ENCODE measurements at places on chromosomes 11 and 22.

- DNase-seq: no peak
These were observed 5.8 kb downstream of the RPS19BP1 start for GRCh38 chr22:39526736-39527171.

- DNase-seq: no peak
These were observed 83.5 kb downstream of the SNX19 start for GRCh38 chr11:130832566-130833425.

- no peak for DNase-seq
These were observed 62.4 kb downstream of the CRYBB2 start for GRCh38 chr22:25281675-25282345.

DNA sequence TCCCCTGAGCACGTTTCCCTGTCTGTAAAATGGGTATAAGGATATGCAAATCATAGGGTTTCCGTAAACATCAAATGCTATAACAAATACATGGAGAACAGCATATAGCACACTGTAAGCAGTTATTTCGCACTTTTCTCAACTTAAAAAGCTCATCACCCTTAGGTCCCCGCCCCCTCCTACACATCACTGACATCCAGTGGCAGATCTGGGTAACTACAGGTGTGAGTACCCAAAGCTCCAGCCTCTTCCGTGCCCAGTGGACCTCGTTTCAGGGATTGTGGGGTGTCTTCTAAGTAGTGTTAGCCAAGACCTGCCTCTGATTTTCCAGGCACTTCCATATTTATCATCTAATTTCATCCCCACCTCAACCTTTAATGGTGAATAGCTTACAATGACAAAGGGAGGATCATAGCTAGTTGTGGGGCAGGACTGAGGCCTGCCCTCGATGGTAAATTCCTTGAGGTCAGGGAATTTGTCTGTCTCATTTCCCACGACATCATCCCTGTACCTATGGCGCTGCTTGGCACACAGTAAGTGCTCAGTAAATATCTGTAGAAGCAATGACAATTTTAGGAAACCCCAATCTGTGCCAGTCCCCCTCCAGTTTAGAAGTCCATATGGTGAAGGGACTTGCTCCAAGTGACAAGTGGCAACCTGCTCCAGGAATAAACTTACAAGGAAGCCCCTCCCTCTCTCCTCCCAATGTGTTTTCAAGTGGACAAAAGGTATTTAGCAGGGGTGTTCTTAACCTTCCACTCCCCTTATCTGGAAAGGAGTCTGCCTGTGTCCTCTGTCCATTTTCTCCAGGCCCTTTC is 340.5 kb downstream of the TENM4 start:
- DNase-seq: peak; percentile 14

GRCh38 chr22:44848296-44848741 is 95.9 kb downstream of the ARHGAP8 start:
- no peak for DNase-seq

GRCh38 chr11:124276081-124276480 is 19.9 kb downstream of the OR8G5 start:
- DNase-seq: no peak

GRCh38 chr11:32382339-32383049 is 52.8 kb downstream of the WT1 start:
- no peak for DNase-seq

- no peak for DNase-seq
These were observed 9.2 kb upstream of the PRRG4 start for GRCh38 chr11:32820497-32820896.

GRCh38 chr11:101706541-101706940 is 122.7 kb upstream of the TRPC6 start:
- DNase-seq: no peak

DNA sequence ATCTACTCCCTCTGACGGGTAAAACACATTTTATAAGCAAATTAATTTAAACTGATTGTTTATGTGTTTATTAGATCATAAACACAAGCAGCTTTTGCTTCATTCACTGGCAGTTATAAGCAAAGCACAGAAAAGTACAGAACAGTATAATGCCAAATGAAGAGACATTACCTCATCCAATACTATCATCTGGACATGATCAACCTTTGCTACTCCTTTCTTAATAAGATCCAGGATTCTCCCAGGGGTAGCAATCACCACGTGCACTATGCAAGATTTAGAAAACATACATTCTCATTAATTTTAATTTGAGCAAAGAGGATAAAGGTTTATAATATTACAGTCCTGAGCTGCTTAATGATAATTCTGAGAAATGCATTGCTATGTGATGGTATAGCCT is 27.9 kb downstream of the DDX6 start:
- no peak for DNase-seq

- DNase-seq: no peak
These were observed 49.7 kb downstream of the CD82 start for GRCh38 chr11:44615041-44615755.

GRCh38 chr22:41302021-41302767 is 869 bp downstream of the ZC3H7B start:
- no peak for DNase-seq

GRCh38 chr11:78715639-78716311 is 141.1 kb upstream of the NARS2 start:
- peak; percentile 27 for DNase-seq

DNA sequence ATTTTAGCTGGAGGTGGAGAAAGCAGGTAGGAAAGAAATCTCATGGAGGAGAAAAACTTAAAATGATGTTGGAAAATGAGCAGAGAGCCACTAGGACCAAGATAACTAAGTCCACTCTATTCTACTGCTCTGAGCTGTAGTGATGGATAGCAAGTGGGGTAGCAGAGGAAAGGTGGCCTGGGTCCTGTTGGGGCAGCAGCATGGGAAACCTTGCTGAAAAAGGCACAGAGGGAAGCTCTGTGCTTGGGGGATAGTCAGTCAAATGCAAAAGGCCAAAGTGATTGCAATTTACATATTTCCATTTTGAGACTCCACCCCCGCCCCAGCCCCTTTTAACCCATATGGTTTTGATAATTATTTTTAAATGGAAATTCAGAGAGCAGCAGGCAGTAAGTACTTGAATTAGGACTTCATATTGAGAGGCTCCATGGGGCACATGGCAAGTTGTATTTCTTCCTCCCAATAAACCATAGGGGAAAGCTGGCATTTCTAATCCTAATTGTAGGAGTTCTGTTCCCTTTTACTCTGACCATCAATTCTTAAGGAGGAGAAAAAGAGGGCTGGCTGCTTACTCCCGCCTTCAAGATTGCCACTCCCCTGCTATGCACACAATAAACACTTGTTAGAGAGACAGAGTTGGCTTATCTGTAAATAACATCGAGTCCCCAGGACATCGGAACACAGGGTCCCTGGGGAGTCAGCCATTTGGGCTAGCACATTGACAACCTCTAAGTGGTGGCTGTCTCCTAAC is 1341.5 kb upstream of the TENM4 start:
- no peak for DNase-seq

GRCh38 chr11:118090545-118091162 is 3.9 kb upstream of the SMIM35 start:
- DNase-seq: no peak

DNA sequence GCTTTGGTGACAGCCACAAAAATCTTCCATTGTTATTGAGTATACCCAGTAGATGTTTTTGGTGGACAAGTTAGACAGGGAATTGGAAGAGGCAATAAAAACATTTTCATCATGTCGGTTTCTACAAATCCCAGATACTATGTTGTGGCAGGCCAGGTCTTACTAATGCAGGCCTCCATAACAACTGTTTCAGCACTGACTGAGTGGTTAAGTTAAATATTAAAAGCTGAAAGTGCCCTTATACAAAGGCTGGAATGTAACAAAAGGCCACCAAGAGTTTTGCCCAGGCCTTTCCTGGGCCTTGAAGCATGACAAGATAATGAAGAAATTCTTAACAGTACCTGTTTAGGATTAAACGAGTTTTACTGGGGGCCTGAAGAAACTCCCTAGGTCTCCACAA is 29.3 kb downstream of the DMC1 start:
- no peak for DNase-seq

DNA sequence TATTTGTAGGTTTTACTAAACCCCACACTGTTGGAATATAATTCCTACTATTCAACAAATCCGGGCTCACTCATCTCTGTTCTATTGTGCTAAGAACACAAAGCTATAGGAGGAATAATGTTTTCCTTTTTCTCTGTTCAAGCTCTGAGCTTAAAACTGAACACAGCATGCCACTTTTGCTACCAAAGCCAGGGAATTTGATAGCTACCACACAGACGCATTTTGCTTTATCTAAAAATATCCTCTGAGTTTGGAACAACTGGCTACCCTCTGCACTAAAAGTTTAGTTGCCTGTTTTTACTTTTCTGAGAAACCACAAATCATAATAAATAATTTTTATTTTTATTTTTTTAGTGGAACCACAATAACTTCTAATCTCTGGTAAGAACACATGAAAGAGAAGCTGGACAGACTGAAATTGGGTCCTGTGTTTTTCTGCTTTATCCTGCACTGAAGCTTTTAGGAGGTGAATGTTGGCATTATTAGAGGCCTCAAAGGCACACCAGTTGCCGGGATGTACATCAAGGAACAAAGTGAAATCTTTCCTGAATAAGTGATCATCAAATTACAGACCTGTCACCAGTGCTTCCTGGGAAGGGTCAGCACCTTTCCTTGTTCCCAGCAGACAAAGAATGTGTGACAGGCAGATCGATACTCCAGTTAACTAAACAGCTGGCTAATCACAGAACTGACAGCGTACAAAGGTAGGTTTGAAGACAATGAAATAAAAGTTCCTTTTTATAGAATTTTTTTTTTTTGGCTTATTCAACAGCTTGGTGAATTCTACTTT is 523.2 kb upstream of the TENM4 start:
- no peak for DNase-seq

- no peak for DNase-seq
These were observed 8.5 kb downstream of the SPON1 start for GRCh38 chr11:13970986-13971385.

DNA sequence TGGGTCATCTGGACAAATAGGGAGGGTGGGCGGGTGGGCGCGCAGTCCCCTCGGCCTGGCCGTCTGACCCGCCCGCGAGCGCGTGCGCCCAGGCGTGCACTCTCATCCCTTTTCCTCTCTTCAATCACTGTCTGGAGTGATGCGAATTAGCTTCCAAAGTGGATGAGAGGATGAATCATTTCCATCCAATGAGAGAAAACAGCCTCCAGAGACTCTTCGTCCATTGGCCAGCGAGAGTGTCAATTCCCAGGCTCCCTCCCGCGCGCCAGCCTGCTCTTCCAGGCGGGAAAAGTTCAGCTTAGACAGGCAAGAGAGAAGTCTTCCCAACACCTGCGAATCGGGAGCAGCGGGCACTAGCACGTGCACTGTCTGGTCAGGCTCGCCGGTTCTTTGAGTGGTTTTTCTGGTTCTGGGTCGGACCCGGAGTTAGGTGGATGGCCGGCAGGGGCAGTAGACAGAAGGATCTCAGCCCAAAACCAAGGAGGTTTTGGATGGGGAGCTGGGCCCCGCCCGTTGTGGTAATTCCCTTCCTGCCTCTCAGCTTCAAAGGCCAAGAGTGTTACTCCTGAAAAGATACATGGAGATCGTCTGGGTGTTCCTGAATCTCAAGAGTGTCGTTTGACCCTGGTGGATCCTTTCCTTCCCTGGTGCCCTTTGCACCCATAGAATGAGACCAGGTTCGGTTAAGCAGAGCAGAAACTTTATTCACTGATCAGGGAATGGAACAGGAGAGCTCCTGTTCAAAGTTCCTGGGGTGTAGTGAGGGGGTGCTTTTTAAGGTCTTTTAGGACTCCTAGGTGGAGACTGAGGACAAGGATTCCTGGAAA is 33.4 kb upstream of the GLYATL1 start:
- DNase-seq: no peak

DNA sequence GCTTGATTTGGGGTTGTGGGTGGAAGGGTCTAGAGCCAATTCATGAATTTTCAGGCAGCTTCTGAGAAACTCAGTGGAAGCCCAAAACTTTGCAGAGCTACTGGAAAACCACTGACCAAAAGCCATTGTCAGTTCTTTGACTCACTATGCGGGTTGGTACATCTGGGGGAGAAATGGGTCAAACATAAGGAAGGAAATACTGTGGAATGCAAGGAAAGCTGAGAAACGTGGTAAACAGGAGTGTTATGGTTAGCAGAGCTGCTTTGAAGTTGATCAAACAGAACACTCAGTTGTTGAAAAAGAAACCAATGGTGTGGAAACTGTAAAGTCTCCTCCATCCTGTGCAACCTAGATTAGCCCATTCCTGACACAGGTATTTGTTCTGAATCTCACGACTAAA is 6.3 kb upstream of the ABTB2 start:
- no peak for DNase-seq

GRCh38 chr11:65927904-65928397 is 8.7 kb downstream of the DRAP1 start:
- DNase-seq: peak; percentile 80

- DNase-seq: no peak
These were observed 17.5 kb upstream of the MYH9 start for GRCh38 chr22:36405221-36405661.

DNA sequence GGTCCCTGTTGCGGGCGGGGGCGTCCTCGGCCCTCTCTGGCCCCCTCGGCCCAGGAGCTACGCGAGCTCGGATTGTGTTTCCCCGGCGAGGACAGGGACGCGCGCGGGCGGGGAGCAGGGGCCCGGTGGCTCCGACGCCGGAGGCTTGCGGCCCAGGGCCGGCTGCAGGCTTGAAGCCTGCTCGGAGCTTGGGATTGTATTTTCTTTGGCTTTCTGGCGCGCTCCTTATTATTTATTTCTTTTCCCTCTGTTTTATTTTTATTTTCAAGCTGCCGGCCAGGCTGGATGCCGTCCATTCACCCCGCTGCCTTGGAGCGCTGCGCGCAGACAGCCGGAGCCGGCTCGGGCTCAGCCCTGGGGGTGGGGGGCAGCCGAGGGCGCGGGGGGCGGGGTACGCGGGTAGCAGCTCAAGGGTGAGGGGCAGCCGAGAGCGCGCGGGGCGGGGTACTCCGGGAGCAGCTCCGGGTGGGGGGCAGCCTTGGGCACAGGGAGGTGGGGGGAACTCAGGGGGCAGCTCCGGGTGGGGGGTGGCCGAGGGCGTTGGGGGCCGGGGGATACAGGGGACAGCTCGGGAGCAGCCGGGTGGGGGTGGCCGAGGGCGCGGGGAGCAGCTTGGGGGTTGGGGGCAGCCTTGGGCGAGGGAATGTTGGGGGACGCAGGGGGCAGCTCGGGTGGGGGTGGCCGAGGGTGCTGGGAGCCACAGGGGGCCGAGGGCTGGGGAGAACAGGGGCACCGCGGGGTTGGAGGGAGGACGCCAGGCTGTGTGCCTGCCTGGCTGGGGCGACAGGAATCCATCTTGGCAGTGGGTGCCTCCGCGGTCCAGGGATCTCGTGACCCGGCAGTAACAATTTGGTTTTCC is 42.7 kb downstream of the KCNJ1 start:
- DNase-seq: no peak

GRCh38 chr11:116263019-116263418 is 509.8 kb downstream of the BUD13 start:
- no peak for DNase-seq

DNA sequence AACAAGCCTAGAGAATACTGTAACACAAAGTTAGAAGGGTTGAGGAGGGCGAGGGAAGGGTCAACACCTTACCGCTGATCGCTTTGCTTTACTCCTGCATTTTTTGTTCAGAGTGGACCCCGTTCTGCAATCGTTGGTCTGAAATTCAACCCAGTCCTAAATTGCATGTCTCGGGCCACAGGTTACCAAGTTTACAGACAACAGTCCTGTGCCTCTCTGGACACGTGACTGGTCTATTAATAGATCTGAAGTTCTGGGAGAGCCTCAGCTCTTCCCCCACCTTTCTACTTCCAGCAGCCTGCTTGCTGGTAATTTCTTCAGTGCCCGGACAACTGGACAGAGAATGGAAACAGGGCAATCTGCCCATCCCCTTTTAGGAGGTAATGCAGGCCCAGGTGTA is 74.2 kb downstream of the STIM1 start:
- no peak for DNase-seq
